Pericardium fibroblast (primary cell): ENCODE measurements at places on chromosomes 1 and 21. TPM values are rescaled to one million over a fixed set of nuclear protein-coding genes. Genes with fewer than 3 reads are reported as not detected.

SUMO3 gene
- 54.7 and 66.2 TPM in 2 replicates for total RNA-seq

TNFRSF8 gene
- total RNA-seq: 0.09 and 0.70 TPM in 2 replicates

MATN1 gene
- total RNA-seq: under 0.01 and 0.23 TPM in 2 replicates

CLDN17 gene
- total RNA-seq: not detected in 2 replicates

DMBX1 gene
- not detected in 2 replicates for total RNA-seq

MTF2 gene
- total RNA-seq: 5.2 and 10.3 TPM in 2 replicates

GBP7 gene
- not detected in 2 replicates for total RNA-seq

C1QC gene
- not detected in 2 replicates for total RNA-seq

PCBP3 gene
- 6.0 and 16.7 TPM in 2 replicates for total RNA-seq

PODN gene
- total RNA-seq: 92.3 and 105 TPM in 2 replicates

ATAD3C gene
- under 0.01 TPM in 1 of 2 replicates, not detected in the other for total RNA-seq

RIPPLY3 gene
- total RNA-seq: not detected in 2 replicates

SETSIP gene
- total RNA-seq: 0.26 TPM in 1 of 2 replicates, not detected in the other

IFI44L gene
- 1.1 and 34.7 TPM in 2 replicates for total RNA-seq

DNAJC6 gene
- total RNA-seq: 0.26 and 1.6 TPM in 2 replicates

OR2M5 gene
- not detected in 2 replicates for total RNA-seq

LCE6A gene
- total RNA-seq: not detected in 2 replicates

PRAMEF8 gene
- total RNA-seq: not detected in 2 replicates

RASSF5 gene
- 0.94 and 1.5 TPM in 2 replicates for total RNA-seq

ST3GAL3 gene
- 9.8 and 17.8 TPM in 2 replicates for total RNA-seq

ADORA1 gene
- total RNA-seq: 1.5 and 4.1 TPM in 2 replicates

TNFRSF18 gene
- total RNA-seq: not detected in 2 replicates

B3GALT2 gene
- 1.5 and 9.6 TPM in 2 replicates for total RNA-seq

KCNK2 gene
- 0.23 and 17.9 TPM in 2 replicates for total RNA-seq

SHE gene
- 0.12 and 0.43 TPM in 2 replicates for total RNA-seq

F13B gene
- total RNA-seq: not detected in 2 replicates

MTARC1 gene
- total RNA-seq: under 0.01 and 0.12 TPM in 2 replicates

CITED4 gene
- 5.5 and 9.7 TPM in 2 replicates for total RNA-seq
